Activated naive CD4-positive, alpha-beta T cell (primary cell): ENCODE measurements at places on chromosomes 2 and 18.

GRCh38 chr18:35564795-35565453 is 16.6 kb upstream of the GALNT1 start:
- DNase-seq, result no peak

GRCh38 chr18:2559249-2559648 is 12.1 kb downstream of the METTL4 start:
- no peak for DNase-seq

- DNase-seq, result no peak
Observed at GRCh38 chr2:128313091-128313836, 5.4 kb downstream of the HS6ST1 start.

GRCh38 chr2:164711766-164712138 is 90.5 kb upstream of the GRB14 start:
- no peak for DNase-seq

- DNase-seq, result no peak
Observed at GRCh38 chr2:3422161-3422779, 42.8 kb downstream of the TRAPPC12 start.
